ENCODE measurements at places on chromosomes 5 and 9.

GRCh38 chr9:33233626-33234342, 6.2 kb upstream of the SPINK4 start:
- peak; percentile 82 for DNase-seq

DNA sequence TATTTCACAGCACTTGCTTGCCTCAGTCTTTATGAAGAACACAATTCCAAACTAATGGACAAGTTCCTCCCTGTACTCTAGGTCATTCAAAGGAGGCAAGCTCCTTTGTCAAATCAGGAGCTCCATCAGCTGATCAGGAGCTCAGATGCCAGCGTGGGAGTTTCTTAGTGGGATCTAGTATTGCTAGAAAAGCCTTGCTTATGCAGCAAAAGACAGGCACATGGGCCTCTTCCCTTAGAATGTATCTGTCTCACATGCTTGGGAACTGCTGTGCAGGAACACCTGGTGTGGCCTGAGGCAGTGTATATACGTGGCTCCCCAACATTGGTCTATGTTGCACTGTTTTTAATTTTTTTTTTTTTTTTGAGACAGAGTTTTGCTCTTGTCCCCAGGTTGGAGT, 21.4 kb upstream of the HAVCR1 start:
- DNase-seq, result no peak

DNA sequence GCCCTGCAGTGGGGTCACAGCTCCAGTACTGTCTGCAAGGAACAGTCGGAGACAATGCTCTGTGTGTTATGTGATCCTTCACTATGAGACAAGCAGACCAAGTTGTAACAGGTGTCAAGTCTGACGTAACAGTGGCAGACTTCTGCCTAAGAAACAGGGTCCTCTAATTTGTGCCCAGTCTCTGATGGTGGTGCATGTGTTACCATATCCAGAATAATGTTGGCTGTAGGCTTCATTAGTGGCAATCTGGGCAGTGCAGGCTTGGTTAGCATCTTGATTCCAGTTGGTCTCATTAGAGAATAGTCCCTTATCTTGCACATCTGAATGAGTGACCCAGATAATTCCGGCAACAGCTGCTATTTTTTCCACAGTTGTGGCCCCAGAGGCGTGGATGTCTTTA, 33.8 kb downstream of the ZNF131 start:
- DNase-seq, result peak; percentile 53

- no peak for DNase-seq
Measured at GRCh38 chr9:133656211-133657119, 20.3 kb downstream of the DBH start.

DNA sequence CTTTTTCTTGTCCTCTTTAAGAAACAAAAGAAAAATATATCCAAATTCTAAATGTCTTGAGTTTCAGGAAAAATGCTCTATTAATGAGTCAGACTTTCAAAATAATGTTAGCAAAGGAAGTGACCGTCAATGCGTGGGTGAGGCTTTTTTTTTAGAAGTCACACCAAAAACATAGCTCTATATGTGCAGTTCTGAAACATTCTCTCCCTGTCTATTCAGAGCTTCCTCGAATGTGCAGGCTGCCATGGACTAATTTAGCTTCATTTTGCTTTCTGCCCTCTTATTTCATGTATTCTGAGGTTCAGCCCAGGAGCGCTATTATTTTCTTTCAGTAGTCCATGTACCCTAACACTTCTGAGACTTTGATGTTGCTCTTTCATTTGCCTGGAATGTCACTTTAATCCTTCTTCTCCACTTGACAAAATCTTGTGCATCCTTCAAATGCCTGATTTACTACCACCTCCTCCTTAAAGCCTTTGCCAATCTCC, 72.5 kb upstream of the RASA1 start:
- no peak for DNase-seq
